ENCODE measurements at places on chromosomes 5 and 9.
A peak's percentile ranks its signal among the peaks of the same experiment; 100 is the strongest.

DNA sequence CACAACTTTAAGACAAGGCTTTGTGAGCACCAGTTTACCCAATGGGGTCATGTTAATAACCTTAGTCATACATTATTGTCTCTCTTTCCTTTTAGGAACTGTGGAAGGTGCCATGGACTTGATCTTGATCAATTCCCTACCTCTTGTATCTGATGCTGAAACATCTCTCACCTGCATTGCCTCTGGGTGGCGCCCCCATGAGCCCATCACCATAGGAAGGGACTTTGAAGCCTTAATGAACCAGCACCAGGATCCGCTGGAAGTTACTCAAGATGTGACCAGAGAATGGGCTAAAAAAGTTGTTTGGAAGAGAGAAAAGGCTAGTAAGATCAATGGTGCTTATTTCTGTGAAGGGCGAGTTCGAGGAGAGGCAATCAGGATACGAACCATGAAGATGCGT, 48.7 kb downstream of the TEK start:
- no peak for DNase-seq

- no peak for DNase-seq
Observed at GRCh38 chr9:80881320-80881719, 808.0 kb downstream of the TLE1 start.

- DNase-seq: no peak
Observed at GRCh38 chr5:171571663-171572062, 152.2 kb downstream of the FGF18 start.

DNA sequence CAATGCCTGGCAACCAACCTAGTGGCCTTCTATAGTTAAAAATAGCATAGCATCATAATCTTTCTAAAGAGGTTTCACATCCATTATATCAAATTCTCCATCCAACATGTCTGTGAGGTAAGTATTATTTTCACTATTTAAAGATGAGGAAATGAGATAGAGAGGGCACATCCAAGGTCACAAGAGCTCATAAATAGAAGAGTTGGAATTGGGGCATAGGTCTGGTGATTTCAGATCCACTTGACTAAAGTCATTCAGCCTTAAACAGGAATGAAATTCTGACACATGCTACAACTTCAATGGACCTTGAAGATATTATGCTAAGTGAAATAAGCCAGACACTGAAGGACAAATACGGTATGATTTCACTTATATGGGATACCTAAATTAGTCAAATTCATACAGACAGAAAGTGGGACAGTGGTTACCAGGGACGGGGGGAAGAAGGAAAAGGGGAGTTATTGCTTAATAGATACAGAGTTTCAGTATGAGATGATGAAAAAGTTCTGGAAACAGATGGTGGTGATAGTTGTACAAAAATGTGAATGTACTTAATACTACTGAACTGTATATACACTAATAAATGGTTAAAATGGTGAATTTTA, 259.6 kb upstream of the NR4A3 start:
- DNase-seq: no peak

GRCh38 chr5:111680737-111681413, 76.1 kb downstream of the NREP start:
- no peak for DNase-seq

DNA sequence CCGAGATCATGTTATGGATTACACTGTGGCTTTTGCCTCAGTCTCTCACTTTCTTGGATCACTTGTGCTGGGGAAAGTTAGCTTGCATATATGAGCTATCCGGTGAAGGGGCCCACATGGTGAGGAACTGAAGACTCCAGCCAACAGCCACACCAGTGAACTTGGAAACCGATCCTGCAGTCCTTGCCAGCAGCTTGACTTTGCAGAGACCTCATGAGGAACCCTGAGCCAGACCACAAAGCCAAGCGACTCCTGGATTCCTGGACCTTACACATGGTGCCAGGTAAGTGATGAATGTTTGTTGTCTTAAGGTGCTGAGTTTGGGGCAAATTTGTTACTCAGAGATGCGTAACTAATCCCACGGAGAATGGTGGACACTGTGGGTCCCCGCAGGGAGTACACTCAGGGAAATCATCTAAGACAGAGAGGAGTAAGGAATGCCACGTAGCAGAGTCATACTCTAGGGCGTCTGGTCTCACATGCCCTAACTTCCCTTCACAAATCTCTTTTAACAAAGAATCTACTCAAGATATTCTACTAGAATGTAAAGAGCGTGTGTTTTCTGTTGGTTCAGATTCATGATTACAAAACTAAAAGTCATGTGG, 76.5 kb upstream of the PJA2 start:
- no peak for DNase-seq

- no peak for DNase-seq
Observed at GRCh38 chr9:132348676-132349075, 6.1 kb downstream of the SETX start.

DNA sequence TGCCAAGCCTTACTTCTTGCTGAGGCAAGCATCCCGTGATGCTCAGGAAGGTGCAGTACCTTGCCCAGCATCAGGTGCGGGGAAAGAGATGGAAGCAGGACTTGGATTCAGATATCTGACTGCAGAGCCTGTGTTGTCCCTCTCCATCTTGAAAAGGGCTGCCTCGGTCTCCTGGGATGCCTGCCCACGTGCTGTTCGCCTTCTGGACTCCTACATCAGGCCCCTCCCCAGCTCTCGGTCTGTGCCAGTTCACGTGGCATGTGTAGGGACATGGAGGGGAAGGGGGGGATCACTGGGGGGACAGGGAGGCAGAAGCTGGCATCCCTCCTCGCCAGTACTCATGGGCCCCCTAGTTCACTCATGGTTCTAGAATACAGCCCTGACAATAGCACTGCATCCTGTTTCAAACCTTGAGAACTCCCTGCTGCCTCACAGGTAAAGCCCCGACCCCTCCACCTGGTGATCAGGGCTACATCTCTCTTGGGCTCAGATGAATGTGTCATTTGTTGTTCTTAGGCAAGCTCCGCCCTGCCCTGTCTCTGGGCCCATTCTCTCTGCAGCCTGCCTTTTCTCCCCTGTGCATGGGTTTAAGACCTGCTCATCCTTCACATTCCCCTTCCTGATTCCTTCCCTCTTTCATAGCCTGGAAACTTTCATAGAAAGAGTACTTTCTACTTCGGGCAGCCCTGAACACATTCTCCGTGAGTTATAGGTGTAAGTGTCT, 38.9 kb upstream of the SLC25A51 start:
- DNase-seq: no peak

GRCh38 chr5:156327296-156327695, 332 bp downstream of the SGCD start:
- no peak for DNase-seq

- no peak for DNase-seq
Observed at GRCh38 chr9:4266602-4267001, 33.3 kb downstream of the GLIS3 start.

- no peak for DNase-seq
Observed at GRCh38 chr9:86771941-86772634, 175.2 kb downstream of the GAS1 start.

GRCh38 chr5:81782811-81783210, 31.9 kb upstream of the SSBP2 start:
- no peak for DNase-seq

DNA sequence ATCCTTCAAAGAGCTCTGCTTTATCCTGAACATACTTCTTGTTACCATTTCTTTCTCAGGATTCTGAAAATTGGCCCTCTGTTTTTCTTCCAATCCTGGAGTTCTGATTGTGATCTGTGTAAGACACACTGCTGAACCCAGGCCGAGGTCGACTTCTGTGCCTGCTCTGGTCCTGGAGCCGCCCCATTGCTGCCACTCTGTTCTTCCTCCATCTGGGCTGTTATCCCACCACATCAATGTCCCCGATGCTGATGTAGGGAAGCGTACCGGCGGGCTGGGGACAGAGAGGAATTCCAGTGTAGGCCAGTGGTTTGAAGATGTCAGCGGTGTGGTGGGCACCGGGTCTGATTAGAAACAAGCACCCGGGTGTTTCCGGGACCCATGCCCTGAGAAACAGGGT, 102.5 kb downstream of the LIFR start:
- DNase-seq: no peak

GRCh38 chr5:164636456-164636855, 1131.0 kb downstream of the MAT2B start:
- peak; percentile 14 for DNase-seq

- DNase-seq: no peak
Observed at GRCh38 chr9:16003785-16004184, 450.9 kb downstream of the CCDC171 start.

DNA sequence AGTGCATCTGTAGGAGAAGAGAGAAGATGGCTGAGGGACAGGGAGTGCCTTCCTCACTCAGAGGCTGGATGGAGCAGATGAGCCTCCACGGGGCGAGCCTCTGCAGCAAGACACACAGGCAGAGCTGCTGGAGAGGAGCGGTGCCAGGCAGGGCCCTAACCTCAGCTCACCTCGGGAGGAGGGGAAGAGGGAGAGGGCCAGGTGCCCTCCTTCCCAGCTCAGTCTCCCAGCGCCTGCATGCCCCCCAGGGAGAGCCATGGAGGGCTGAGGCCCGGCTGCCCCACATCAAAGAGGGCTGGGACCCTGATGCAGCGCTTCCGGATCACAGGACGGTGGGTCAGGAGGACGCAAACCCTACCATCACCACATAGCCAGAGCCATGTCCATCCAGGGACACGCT, 13.6 kb upstream of the SPATA31E1 start:
- no peak for DNase-seq

GRCh38 chr9:134301387-134302129, 24.7 kb upstream of the RXRA start:
- no peak for DNase-seq

GRCh38 chr5:169970911-169971765, 9.2 kb downstream of the INSYN2B start:
- DNase-seq: no peak

DNA sequence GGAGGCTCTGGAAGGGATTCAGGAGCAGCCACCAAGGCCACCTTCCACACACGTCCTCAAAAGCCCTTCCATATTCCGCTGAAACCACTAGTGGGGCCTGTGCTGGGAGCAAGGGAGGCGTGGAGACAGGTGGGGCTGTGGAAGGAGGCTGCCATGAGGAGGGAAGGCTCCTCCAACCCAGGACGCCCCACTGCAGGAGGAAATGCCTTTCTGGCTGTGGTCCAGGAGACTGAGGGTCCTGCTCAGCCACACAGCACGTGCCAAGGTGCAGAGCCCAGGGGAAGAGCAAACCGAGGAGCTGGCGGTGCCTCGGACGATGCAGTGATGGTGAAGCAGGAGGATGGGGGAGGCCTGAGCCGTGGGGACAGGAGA, 49.5 kb downstream of the ADAMTS2 start:
- DNase-seq: no peak
